ENCODE measurements at places on chromosomes 1 and 21. TPM values are rescaled to one million over a fixed set of nuclear protein-coding genes. Genes with fewer than 3 reads are reported as not detected.

DNA sequence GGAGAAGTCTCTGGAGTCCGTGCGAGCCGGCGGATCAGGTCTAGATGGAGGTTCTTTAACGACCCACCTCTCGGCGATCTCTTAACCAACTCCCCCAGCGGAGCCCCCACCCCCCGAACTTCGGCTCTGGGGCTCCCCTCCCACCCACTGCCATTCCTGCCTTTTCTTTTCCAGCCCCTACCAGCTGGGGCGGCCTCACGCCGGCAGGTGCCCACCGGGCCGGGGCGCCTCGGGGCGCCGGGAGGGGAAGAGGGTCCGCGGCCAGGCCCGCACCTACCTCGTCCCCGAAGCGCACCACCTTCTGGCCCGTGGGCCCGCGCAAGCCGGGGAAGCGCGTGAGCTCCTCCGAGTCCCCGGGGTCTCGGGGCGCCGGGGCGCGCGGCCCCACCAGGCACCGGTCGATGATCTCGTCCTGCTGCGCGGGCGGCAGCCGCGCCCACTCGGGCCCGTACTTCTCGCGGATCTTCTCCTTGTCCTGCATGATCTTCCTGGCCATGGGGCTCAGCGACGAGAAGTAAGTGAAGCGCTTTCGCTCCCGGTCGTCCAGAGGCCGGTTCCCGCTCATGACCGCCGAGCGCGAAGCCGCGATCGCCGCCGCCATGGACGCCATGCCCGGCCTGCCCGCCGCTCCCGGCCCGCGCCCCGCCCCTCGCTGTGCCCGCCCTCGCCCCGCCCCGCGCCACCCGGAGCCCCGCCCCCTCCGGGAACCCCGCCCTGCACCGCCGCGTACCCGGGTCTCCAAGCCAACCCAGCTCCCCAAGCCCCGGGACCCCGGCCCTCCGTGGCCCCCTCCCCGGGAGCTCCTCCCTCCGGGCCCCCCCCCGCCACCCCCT lies at the start of gene C1orf198:
Gene C1orf198, minus strand, starts transcription at position 619 of the 833 bp plus-strand sequence. Its CDS starts 9 bp downstream, at position 610.
- H3K27me3 ChIP-seq = no peaks in the 10 kb centered on the region
- peak within 1 kb of the TSS; percentile 68 for H3K4me3 ChIP-seq
- H3K4me1 ChIP-seq = peaks cover 13% of the 10 kb centered on the region
- peak; percentile 66 for DNase-seq

DNA sequence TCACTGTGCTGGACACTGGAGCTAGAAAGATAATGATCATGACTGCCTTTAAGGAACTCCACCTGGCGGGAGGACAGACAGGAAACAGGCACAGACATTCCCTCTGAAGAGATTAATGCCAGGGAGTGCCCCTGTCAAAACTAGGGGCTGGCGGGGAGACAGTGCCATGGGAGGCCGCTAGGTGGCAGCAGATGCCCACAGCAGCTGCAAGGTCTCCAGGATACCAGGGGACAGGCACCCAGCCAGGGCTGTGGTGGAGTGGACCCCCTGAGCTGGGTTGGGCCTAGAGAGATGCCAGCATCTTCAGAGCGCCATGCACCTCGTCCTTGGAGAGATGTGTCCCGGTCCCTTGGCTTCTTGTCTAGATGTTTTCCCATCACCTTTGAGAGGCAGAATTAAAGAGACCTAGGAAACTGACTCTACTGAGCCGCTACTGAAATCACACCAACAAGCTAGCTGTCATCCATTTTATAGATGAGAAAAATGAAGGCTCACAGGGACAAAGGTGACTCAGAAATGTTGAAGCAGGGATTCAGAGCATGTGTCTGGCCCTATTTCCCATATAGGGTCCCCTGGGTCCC lies 3.6 kb downstream of the REN start:
- no peak overlapping the region for H3K27ac ChIP-seq
- no peaks in the 10 kb centered on the region for H3K27me3 ChIP-seq
- H3K36me3 ChIP-seq = no peaks in the 10 kb centered on the region
- peak; percentile 80 for DNase-seq
- no peaks in the 10 kb centered on the region for H3K4me1 ChIP-seq

Gene SF3B4
- 124 TPM for total RNA-seq

Gene MIXL1
- not detected for total RNA-seq
